ENCODE measurements at places on chromosomes 7 and 10.

DNA sequence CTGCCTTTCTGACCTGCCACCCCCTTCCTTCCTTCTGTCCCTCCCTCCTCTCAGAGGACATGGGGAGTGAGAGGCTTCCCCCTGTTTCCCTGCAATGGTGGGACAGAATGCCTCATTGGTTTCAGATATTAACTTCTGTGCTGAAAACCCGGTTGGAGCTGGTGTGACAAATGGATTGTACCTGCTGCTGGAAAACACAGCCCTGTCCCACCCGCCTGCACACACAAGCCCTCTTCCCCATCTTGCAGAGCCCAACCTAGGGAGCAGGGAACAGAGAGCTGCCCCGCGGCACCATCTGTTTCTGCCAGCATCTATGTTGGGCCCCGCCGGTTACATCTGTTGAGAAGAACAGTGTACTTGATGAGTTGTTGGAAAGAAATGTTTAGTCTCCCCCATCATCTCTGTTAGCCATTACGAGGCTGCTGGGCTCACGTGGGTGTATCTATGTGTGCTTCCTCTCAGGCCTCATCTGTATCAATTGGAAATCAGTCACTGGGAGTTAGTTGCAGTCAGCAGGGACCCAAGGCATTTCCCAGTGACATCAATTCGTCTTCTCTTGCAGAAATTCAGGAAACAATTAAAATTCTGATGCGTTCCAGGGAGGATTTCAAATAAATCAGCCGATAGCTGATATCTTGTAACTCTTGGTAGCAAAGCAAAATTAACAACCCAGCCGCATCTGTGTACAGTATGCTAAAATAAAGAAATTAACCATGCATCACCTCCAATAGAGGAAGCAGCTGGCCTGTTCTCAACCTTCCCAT lies 725.6 kb upstream of the GALNT17 start:
- no peak for DNase-seq

DNA sequence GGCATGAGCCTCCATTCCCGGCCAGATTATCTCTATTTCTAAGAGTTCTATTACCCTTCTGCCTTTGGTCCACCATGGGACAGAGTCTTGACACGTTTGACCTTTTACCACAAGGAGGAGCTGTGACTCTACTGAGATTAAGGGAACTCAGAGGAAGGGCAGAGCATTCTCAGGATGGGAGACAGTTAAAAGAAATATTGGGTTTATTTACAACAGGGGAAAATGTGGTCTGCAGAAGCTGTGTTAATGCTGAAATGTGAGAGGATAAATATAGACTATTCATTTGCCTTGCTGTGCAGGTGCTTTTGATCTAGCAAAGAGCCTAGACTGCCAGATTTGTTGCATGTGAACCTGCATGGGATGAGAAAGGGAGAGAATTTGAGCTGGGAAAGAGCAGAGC lies 45.8 kb upstream of the PRSS58 start:
- no peak for DNase-seq

DNA sequence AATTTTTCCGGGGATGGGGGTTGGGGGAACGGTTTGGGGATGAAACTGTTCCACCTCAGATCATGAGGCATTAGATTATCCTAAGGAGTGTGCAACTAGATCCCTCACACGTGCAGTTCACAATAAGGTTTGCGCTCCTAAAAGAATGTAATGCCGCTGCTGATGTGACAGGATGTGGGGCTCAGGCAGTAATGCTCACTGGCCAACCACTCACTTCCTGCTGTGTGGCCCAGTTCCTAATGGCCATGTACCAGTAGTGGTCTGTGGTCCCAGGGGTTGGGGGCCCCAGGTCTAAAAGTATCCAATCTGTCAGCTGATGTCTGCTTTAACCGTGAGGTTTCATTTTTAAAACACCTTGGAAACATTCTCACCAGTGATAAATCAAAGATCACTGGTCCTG lies 2.2 kb downstream of the STN1 start:
- no peak for DNase-seq

GRCh38 chr10:29591651-29591968 lies 43.2 kb downstream of the SVIL start:
- no peak for DNase-seq

GRCh38 chr10:634256-634655 lies 55.2 kb downstream of the DIP2C start:
- no peak for DNase-seq

DNA sequence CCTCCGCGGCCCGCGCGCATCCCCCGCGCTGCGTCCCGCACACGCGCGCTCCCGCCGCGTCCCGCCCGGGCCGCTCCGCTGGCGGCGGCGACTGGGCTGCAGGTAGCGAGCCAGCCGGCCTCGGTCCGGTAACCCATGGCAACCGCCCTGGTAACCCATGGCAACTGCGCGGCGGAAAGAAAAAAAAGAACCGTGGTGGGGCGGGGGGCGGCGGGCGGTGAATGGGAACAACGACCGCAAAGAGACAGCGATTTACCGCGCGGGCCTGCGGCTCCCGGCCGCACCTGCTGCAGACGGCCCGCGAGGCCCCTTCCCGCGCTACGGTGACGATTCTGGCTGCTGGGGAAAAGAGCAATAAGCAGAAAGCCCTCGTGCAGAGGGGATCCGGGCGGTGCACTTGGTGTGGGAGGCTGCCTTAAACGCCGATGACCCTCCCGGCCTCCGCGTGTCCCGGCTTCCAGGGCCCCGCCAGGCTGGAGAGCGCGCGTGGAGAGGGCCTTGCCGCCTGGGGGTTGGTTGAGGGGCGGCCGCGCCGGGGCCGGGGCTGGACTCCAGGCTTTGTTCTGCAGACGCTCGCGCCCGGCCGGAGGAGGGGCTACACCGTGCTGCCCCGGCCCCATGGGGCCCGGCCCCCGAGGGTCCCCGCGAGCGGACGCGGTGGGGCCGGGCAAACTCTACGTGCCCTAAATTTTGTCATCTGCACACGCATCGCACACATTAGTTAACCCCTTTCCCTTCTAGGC lies 84.7 kb downstream of the SNX10 start:
- DNase-seq = no peak

DNA sequence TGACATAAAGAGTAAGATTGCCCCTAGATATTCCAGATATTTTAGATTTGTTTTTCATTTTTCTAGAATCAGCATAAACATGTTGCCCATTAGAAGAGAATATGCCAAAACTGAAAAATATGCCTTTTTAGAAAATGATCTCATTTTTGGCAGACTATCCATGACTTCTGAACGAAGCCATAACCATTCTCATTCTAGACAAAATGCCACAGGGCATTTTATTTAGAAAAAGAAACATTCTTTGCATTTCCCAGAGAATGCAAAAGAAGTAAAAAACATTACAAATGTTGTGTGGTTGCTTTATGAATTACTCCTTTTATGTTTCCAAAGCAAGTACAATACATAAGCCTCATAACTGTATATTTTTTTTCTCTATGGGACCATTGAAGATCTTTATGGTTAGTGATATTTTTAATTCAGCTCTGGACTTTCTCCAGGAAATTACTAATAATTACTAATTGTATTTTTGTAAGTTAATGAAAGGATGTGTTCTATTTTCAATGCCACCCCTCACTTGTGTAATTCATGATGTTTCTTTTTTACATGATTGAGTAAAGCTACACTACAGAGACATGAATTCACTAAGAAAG lies 109.6 kb upstream of the SEM1 start:
- no peak for DNase-seq

- DNase-seq = peak; percentile 68
Measured at GRCh38 chr7:110309941-110310340, 781.0 kb upstream of the LRRN3 start.

- DNase-seq = no peak
Measured at GRCh38 chr10:51430506-51430905, 268.9 kb downstream of the CSTF2T start.

GRCh38 chr10:97179731-97180362 lies 5.9 kb downstream of the SLIT1 start:
- peak; percentile 16 for DNase-seq
